ENCODE measurements at places on chromosomes 2 and 18.

- no peak for DNase-seq
Observed at GRCh38 chr2:557635-558301, 119.4 kb downstream of the TMEM18 start.

DNA sequence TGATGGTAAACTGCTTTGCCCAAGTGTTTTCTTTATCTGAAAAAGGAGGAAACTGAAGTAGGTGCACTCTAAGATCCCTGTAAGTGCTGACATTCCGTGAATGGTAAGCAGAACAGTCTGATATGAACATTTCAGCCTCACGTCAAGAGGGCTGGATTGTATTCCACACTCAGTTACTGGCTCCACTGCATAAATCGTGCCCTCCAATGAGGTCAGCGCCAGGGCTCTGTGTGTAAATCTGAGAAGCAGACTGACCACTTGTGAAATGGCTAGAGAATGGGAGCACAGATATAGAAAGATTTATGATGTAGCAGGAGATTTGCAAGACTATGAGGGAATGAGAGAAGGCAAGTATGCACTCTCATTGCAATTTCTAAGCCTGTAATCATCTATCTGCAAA lies 153.0 kb downstream of the ICOS start:
- DNase-seq, result no peak

DNA sequence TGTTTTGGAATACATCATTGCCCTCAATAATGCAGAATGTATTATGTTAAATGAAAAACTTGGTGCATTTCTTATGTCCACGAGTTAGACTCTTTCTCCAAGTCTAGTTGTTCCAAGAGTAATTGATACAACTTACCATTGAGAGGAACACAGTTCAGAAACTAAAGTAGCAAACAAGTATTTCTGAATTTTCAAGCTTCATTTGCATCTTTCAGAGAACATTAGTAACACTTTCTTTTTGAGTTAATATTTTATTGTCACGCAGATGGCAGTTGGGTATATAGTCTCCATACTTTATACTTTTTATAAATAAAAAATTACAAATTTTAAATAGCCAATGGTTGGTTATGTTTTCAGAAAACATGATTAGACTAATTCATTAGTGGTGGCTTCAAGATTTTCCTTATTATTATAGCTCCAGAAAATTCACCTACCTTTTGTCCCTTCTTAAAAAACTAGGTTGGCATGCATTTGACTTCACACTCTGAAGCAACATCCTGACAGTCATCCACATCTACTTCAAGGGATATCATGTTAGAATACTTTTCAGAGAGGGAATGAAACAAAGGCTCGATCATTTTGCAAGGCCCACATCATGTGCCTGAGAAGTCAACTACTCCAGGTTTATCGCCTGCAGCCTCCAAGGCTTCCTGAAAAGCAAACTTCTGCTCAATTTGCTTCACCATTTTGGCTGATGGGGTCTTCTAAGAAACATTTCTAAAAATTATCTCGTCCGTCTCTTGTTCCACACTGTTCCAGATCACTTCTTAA lies 29.9 kb downstream of the LYPD6B start:
- DNase-seq, result no peak

GRCh38 chr2:224885836-224886547 lies 156.3 kb downstream of the DOCK10 start:
- no peak for DNase-seq

- no peak for DNase-seq
Observed at GRCh38 chr2:180571559-180571958, 408.8 kb upstream of the UBE2E3 start.

DNA sequence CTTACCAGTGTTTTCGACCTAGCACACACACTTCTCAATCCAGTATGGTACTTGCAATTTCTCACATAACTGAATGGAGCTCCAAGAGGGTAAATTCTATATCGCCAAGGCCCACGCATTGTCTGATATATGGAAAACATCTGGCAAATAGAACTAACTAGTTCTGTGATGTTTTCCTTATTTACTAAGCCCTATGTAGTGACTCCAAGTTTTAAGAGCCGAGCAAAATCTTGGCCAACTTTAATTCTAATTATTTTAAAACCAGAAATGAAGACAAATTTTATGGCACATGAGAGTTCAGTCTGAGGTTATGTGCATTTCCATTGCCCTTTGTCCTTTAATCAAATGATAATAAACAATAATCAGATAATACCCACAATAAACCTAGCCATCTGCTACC lies 1119.7 kb upstream of the CNTNAP5 start:
- DNase-seq, result no peak

DNA sequence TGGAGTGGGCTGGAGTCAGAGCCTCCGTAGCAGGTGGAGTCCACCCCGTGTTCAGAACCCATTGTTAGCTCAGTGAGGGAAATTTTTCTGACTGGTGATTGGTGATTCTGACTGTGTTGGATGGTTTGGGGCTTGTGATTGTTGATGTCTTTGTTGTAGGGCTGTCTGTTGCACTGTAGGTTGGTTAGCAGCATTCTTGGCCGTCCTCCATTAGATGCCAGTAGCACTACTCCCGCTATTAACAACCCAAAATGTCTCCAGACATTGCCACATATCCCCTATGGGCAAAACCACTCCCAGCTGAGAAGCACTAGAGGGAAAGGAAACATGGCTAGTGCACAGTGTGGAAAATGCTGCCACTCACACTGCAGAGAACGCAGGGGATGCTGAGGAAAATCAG lies 51.7 kb downstream of the ARMC9 start:
- no peak for DNase-seq

DNA sequence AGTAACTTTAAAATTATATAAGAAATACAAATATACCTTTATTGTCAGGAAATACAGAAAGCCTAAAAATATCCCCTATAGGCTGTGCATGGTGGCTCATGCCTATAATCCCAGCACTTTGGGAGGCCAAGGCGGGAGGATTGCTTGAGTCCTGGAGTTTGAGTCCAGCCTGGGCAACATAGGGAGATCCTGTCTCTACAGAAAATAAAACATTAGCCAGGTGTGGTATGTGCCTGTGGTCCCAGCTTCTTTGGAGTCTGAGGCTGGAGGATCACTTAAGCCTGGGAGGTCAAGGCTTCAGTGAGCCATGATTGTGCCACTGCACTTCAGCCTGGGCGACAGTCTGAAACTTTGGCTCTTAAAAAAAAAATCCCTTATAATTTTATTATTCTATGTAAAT lies 29.1 kb downstream of the GLS start:
- DNase-seq, result no peak

DNA sequence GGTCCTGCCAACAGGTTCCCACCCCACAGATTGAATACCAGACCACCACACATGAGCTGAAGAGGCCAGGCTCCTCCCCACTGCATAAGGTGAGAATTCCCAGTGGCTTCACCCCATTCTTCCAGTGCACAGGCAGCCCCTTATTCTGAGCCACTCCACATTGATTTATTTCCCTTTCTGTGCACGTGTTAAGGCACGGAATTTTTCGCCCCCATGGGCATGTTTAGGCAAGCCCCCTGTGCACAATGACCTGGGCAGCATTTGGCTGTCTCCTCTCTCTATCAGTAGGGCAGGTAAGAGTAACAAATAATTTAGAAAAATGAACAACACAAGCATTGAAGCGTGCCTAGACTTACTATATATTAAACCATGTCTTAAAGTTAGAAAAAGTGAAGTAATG lies 15.2 kb upstream of the CHAC2 start:
- no peak for DNase-seq

- no peak for DNase-seq
Observed at GRCh38 chr2:148978706-148979105, 59.8 kb upstream of the LYPD6B start.
